Naive thymus-derived CD8-positive, alpha-beta T cell (primary cell): ENCODE measurements at places on chromosomes 7 and 10. TPM values are rescaled to one million over a fixed set of nuclear protein-coding genes. Genes with fewer than 3 reads are reported as not detected.

Gene DRGX
- total RNA-seq = not detected

Gene NT5C3A
- total RNA-seq = 53.6 TPM

Gene ABCA13
- not detected for total RNA-seq

Gene ABCB1
- 56.3 TPM for total RNA-seq

GRCh38 chr7:108046952-108047506 is 44.1 kb upstream of the LAMB1 start:
- H3K27me3 ChIP-seq = peaks cover 3% of the 10 kb centered on the region
- H3K27ac ChIP-seq = no peak overlapping the region
- peaks cover 7% of the 10 kb centered on the region for H3K4me1 ChIP-seq

DNA sequence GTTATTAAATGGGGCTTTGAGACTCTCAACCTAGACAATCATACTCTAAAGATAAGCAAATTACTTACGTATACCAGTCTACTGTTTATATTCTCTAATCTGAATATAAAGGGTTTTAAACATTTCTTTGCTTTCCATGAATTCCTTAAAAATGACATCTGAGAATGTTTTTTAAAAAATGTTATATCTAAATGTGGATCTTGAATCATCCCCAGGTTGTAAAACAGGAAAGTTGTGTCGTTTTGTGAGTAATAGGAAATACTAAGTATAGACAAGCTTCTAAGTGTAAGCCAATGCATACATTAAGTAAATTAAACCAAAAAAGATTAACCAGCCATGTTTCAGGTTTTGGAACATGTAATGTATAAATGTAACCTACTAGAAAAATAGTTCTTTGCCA is 26.8 kb downstream of the ADD3 start:
- H3K27me3 ChIP-seq = no peaks in the 10 kb centered on the region
- peaks cover 86% of the 10 kb centered on the region for H3K4me1 ChIP-seq
- no peak overlapping the region for H3K27ac ChIP-seq
- no peak for DNase-seq
- H3K36me3 ChIP-seq = no peaks in the 10 kb centered on the region

DNA sequence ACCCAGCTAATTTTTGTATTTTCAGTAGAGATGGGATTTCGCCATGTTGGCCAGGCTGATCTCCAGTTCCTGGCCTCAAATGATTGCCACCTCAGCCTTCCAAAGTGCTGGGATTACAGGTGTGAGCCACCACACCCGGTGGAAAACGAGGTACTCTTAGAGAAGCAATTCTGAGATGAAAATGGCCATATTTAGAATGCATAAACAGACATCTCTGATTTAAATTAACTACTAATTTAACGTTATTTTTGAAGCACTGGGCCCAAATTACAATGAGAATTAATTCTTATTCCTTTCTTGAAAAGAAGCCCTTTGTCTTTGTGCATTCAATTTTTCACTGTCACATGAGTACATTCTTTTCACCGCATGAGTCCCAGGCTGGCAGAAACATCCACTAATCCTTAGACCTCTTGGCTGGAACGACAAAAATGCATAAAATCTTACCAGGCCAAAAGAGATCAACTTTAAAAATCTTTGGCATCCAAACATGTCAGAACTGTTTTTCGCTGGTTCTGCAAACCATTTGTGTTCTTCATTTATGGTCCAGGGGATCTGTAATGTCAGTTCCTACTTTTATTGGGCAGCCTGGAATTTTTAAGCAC is 60.1 kb upstream of the CAPZA2 start:
- peaks cover 4% of the 10 kb centered on the region for H3K27me3 ChIP-seq
- H3K36me3 ChIP-seq = no peaks in the 10 kb centered on the region
- H3K27ac ChIP-seq = no peak overlapping the region
- no peaks in the 10 kb centered on the region for H3K4me1 ChIP-seq
- DNase-seq = no peak
- no peak overlapping the region for H3K4me3 ChIP-seq

GRCh38 chr7:76071316-76072242 is 23.7 kb downstream of the MDH2 start:
- H3K4me3 ChIP-seq = no peak overlapping the region
- H3K27me3 ChIP-seq = no peaks in the 10 kb centered on the region
- no peak for DNase-seq
- H3K4me1 ChIP-seq = no peaks in the 10 kb centered on the region
- H3K36me3 ChIP-seq = peaks cover 5% of the 10 kb centered on the region
